Mucosa of descending colon (tissue), 3 donors: ENCODE measurements at places on chromosomes 2 and 18. TPM values are rescaled to one million over a fixed set of nuclear protein-coding genes. Genes with fewer than 3 reads are reported as not detected.

DNA sequence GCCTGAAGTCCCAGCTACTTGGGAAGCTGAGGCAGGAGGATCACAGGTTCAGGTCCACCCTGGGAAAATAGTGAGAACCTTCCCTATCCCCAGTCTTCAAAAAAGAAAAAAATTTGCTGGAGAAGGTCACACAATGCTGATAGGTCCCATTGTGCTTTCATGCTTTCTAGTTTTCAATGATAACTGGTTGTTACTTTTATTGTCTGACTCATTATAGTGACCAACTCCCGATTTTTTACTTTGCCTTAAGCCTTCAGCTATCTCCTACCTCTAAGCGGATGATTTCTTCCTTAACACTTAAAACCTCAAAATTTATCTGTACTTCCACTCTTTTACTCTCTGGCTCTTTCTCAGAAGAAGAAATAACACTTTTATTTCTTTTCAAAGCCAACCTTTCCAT lies 17.3 kb downstream of the MSH2 start:
- no peak for DNase-seq

DNA sequence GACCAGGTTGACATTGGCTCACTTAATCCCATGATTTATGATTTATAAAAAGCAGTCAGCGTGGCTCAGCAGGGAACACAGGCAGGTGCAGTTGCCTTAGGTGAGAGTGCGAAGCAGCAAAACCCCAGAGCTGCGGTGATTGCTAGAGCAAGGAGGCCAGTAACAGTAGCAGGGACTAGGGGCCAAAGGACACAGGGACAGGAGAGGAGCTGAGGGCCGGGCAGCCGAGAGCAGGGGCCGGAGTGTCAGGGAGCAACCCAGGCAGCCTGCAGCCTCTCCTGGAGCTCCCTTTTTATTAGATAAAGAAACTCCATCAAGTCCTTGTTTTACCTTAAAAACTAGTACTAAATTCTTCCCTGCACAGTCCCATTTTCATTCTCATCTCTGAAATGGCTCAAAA lies 4.3 kb downstream of the MC2R start:
- DNase-seq, result no peak

Gene CACNB4
- 1.4 TPM for total RNA-seq

GRCh38 chr2:40439473-40439872 lies 12.4 kb downstream of the SLC8A1 start:
- no peak for DNase-seq

- no peak for DNase-seq
These were observed 75.8 kb downstream of the CALCRL start for GRCh38 chr2:187372213-187372612.

DNA sequence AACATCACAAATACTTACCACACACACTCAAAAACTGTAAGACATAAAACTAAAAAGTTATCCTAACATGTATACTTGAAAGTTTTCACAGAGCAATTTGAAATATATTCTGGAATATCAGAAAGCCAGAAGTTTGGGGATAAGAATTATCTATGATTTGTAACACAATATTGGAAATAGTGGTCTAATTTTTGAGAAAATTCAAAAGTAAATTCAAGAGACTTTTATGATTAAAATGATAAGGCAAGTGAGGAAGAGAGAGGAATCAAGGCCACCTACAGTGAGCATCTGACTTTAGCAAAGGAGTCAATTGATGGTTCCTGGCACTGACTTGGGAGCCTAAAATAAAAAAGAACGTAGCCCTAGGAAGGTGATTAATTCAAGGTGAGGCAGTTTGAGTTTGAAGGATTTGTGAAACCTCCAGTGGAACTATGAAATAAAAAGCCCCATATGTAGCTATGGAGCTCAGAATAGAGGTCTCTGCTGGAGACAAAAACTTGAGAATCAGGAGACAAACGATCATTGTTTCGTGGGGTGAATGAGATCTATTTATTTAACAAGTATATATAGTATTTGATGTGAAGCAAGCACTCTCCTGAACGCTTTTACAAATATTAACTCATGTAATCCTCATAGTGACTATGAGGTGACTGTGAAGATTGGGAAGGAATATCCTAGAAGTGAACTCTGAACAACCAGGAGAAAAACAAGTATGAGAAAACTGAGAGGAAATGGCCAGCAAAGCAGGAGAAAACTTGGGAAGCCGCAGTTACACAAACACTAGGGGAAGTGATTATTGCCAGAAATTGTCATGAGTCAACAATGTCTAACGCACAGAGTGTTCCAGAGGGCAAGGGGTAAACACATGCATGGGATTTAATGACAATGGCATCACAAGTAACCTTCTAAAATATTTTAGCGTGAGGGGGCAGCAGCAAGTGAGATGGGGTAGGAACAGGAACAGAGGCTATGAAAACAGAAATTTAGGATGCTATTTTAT lies 12.8 kb downstream of the TFPI start:
- no peak for DNase-seq

DNA sequence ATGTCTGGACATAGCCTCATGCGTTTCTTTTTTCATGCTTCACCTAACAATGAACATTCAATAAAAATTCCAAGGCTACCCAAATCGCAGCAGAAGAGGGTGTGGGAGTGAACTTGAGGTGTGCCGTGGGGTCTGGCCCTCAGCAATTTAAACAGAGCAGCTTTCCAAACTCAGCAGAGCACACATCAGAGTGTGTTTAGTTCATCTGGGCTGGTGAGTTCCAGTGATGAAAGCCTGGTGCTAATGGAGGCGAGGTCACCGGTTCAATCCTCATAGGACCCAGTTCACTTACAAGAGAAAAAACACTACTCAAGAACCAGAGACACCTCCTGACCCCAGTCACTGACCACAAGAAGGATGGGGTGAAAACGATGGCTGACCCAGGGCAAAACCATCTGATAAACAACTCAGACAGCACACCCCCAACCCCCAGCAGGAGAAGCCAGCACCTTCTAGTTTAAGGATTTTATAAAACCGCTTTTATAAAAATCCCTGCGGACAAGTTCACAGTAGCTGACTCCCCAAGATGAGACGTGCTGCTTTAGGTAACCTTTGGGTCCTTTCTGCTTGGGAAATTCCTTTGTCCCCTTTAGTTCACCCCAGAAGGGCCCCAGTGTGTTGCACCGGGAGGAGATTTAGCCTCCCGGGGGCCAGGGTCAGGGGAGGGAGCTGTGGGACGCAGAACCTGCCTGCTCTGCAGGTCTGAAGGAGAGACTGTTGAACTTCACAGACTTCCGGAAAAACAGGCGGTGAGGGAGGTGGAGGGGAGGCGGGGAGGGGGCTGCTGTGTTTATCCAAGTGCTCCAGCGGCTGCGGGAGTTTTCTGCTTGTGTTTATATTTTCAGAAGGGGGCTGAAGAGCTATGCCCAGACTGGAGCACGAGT lies 152.7 kb upstream of the SOX11 start:
- DNase-seq, result no peak
